Panc1 (cell line): ENCODE measurements at places on chromosomes 1 and 21.

GRCh38 chr1:5477716-5478115, 514.5 kb downstream of the NPHP4 start:
- H3K4me3 ChIP-seq, result no peak overlapping the region
- DNase-seq, result no peak
- no peak overlapping the region for H3K27ac ChIP-seq
- H3K27me3 ChIP-seq, result peaks cover 6% of the 10 kb centered on the region; the same call in 1 of the 2 replicates

DNA sequence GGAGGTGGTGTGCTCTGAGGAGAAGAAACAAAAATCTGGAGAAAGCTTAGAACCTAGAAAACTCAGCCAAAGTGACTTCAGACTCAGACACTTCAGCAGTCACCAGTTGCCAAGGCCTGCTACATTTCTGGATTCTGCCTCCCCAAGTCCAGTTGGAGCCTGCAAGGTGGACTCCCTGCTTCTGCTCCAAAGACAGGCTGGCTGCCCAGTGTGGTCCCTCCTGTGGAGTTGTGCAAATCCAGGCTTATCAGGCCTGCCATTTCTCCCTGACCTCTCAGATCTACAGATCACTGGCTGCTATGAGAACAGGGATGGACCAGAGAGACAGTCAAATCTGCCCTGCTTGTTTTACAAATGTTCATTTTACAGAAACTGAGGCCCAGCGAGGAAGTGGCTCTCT, 9.9 kb downstream of the CACHD1 start:
- H3K27me3 ChIP-seq, result no peaks in the 10 kb centered on the region
- H3K4me3 ChIP-seq, result no peak overlapping the region
- H3K36me3 ChIP-seq, result no peaks in the 10 kb centered on the region
- H3K27ac ChIP-seq, result no peak overlapping the region
- peaks cover 78% of the 10 kb centered on the region for H3K4me1 ChIP-seq

GRCh38 chr1:2213576-2214505, 14.3 kb upstream of the SKI start:
- DNase-seq, result no peak
- H3K36me3 ChIP-seq, result no peaks in the 10 kb centered on the region

GRCh38 chr1:29298246-29298645, 61.9 kb downstream of the PTPRU start:
- H3K4me3 ChIP-seq, result no peak overlapping the region
- no peak overlapping the region for H3K27ac ChIP-seq
- no peaks in the 10 kb centered on the region for H3K27me3 ChIP-seq
- H3K36me3 ChIP-seq, result no peaks in the 10 kb centered on the region
- no peaks in the 10 kb centered on the region for H3K4me1 ChIP-seq
